ENCODE measurements at places on chromosomes 4 and X. TPM values are rescaled to one million over a fixed set of nuclear protein-coding genes. Genes with fewer than 3 reads are reported as not detected.

GRCh38 chr4:77169481-77169880, 12.5 kb downstream of the CCNG2 start:
- no peak for DNase-seq

DNA sequence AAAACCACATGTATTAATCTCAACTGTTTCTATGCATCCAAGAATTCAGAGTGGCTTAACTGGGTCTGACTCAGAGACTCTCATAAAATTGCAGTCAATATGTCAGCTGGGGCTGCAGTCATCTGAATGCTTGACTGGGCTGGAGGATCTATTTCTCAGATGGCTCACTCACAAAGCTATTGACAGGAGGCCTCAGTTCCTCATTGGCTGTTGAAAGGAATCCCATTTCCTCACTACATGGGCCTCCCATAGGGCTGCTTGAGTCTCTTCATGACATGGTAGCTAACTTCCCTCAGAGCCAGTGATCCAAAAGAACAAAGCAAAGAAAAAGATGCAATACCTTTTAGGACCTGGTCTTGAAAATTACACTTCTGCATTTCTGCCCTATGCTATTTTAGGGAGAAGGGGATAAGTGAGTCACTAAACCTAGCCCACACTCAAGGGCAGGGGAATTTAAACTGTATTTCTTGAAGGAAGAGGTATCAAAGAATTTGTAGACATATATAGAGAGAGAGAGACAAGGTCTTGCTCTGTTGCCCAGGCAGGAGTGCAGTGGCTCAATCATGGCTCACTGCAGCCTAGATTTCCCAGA, 9.8 kb downstream of the SCFD2 start:
- no peak for DNase-seq

The ARSJ gene
- 43.9 TPM for total RNA-seq

DNA sequence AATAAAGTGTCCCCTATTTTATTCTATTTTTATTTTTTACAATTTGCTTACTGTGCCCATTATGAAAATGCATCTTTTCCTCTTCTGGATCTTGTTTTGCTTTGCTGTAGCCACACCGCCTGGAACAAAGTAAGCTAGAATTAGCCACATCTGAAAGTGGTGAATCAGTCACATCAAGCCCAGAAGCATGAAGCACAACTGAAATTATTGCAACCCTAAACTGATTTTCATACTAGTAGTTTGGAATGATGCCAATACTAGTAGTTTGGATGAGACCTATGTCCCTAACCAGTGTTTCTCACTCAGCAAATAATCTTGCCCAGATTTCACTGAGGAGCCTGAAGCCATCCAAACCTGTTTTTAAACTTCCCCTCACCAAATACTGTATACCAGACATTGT, 303.0 kb downstream of the EPHA5 start:
- DNase-seq, result no peak

The RAI2 gene
- 0.13 TPM for total RNA-seq

DNA sequence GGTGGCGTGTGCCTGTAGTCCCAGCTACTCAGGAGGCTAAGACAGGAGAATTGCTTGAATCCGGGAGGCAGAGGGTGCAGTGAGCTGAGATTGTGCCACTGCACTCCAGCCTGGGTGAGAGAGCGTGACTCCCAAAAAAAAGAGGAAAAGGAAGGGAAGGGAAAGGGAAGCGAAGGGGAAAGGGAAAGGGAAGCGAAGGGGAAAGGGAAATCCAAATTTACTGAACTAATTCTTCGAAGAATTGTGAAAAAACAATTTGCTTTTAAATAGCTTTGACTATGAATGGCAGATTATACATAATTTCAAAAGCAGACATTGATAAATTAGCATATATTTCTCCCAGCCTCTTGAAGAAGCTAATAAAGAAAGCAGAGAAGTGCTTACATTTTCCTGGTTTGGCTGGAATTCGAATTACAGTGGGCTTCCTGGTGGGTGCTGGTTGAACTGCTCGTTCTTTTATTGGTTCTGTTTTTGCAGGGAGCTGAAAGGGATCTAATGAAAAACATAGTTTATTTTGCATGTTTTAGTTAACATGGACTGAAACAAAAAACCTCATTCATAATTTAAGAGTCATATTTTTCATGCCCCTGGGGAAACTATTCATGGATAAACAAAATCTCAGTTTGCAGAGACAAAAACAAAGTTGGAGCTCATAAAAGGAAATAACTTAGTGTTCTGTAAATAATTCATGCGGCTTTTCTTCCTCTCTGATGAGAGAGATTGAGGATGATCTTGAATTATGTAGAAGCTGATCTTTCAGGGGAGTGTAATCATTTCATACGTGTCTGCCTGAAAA, 66.0 kb downstream of the RPS3A start:
- no peak for DNase-seq

GRCh38 chr4:82787342-82787741, 11.3 kb downstream of the SCD5 start:
- DNase-seq, result no peak

The GC gene
- 0.31 TPM for total RNA-seq

The ODAM gene
- not detected for total RNA-seq

The BTK gene
- not detected for total RNA-seq

GRCh38 chr4:1291996-1292702, 2.5 kb downstream of the MAEA start:
- DNase-seq, result no peak

The GPR50 gene
- total RNA-seq, result 0.26 TPM

GRCh38 chr4:100849319-100849718, 331.5 kb upstream of the EMCN start:
- DNase-seq, result no peak

GRCh38 chr4:190019023-190019858, 7.8 kb downstream of the FRG2 start:
- no peak for DNase-seq

The COL4A6 gene
- total RNA-seq, result 0.28 TPM

The RASL11B gene
- total RNA-seq, result 0.21 TPM

GRCh38 chrX:31435592-31435991, 363.8 kb upstream of the FTHL17 start:
- DNase-seq, result no peak

DNA sequence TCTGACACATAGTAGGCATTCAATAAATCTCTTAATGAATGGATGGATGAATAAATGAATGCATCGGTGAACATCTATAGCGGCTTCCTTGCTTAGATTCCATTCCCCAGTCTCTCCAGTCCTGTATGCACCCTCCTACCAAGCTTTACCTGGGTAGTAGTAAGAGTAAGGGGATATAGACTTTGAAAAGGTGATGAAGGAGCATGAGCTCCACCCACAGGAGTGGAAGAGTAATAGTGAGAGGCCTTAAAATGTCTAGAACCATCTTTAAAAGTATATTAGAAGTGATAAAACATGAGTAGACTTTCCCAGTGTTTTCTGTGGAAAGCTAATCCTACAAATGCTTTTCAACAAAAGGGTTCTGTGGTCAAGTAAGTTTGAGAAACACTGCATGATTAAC, 35.5 kb upstream of the GPC3 start:
- DNase-seq, result no peak

The CT45A5 gene
- total RNA-seq, result not detected

Measured in Panc1 (cell line).